ENCODE measurements at places on chromosomes 7 and 10.
A peak's percentile ranks its signal among the peaks of the same experiment; 100 is the strongest.

GRCh38 chr7:150313367-150313809 lies 9.8 kb upstream of the LRRC61 start:
- DNase-seq = no peak

- DNase-seq = no peak
Measured at GRCh38 chr7:105678811-105679495, 97.7 kb upstream of the EFCAB10 start.

GRCh38 chr10:113520690-113521474 lies 32.0 kb upstream of the HABP2 start:
- DNase-seq = peak; percentile 91

- no peak for DNase-seq
Measured at GRCh38 chr7:66078067-66078466, 2.4 kb downstream of the ASL start.
